ENCODE measurements at places on chromosomes 4 and X.

DNA sequence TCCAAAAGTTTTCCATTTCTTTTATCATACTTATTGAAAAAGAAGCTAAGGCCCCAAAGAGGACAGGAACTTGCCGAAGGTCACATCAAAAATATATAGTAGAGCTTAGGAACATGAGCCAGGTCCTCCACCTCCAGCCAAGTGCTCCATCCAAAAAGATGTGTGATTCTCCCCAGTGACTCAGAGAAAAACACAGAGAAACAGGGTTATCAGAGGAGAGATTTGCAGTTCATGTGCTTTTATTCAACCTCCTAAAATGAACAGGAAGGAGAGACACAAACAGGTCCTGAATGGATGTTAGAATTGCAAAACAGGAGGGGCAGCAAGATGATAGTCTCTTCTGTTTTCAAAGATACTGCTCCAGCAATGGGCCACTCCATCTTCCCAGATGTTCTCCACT, 19.6 kb upstream of the FGF16 start:
- DNase-seq: no peak

- no peak for DNase-seq
These were observed 178.7 kb upstream of the TRAM1L1 start for GRCh38 chr4:117264072-117264471.

- DNase-seq: no peak
These were observed 46.8 kb downstream of the EPHA5 start for GRCh38 chr4:65623506-65623905.

DNA sequence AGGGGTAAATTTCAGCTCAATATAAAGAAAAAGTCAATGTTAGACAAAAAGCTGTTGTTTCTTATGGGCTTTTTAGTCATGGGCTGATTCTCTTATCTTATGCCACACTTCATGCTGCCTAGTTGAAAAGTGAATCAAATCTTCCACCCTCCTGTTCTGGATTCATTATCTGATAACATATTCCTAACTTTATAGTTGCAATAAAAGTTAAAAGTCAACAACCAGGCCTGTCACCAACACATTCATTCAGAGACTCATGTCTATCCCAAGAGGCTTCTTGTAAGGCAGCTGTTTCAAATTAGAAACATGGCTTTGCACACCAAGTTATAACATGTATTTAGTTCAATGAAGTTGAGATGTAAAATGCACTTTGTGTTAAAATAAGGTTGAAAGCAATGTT, 243.8 kb downstream of the ADAMTS3 start:
- peak; percentile 52 for DNase-seq

GRCh38 chr4:8099981-8100464, 58.6 kb downstream of the ABLIM2 start:
- DNase-seq: no peak

GRCh38 chr4:52037689-52038102, 403 bp downstream of the SGCB start:
- DNase-seq: no peak

- DNase-seq: peak; percentile 24
These were observed 60.6 kb downstream of the GABRA2 start for GRCh38 chr4:46329118-46329976.

- no peak for DNase-seq
These were observed 47.2 kb upstream of the RPS6KA3 start for GRCh38 chrX:20313899-20314298.

DNA sequence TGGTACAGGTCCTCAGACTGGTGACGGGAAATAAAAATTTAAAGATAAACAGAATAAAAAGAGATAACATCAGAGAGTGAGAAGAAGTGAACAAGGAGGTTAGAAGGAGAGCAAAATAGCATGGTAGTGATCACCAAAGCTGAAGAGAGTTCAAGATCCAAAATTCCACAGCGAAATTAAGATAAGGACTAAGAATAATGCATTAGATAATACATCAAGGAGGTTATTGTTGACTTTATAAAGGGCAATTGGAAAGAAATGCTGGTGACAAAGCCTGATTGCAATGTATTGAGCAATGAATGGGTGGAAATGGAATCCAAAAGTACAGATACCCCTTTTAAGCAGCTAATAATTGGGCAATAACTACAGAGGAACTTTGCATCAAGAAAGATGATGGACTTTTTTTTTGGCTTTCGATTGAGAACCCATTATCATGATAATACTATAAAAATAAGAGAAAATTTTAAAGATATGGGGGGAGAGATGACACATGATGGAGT, 101.6 kb upstream of the MAP9 start:
- DNase-seq: no peak

GRCh38 chr4:26325191-26325590, 4.4 kb downstream of the RBPJ start:
- DNase-seq: no peak

DNA sequence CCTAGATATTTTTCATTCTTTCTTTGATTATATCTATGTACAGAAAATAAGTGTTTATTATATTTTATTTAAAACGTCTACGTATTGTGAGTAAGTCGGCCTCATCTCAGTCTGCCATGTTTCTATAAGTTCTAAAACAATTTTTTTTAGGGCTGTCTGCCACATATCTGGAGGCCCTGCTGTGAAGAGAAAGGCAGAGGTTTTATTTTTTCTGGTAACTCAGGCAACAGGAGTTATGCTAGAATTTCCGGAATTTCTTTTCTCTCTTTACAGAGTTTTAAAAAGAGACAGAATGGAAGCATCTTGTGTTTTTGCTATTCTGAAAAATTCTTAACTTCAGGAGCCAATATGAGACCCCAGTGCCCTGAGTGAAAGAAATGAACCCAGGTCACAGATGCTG, 1124.0 kb upstream of the TENM3 start:
- no peak for DNase-seq

GRCh38 chr4:85142451-85142850, 176.0 kb upstream of the WDFY3 start:
- no peak for DNase-seq

GRCh38 chrX:113594123-113594841, 753.7 kb upstream of the AMOT start:
- DNase-seq: no peak

DNA sequence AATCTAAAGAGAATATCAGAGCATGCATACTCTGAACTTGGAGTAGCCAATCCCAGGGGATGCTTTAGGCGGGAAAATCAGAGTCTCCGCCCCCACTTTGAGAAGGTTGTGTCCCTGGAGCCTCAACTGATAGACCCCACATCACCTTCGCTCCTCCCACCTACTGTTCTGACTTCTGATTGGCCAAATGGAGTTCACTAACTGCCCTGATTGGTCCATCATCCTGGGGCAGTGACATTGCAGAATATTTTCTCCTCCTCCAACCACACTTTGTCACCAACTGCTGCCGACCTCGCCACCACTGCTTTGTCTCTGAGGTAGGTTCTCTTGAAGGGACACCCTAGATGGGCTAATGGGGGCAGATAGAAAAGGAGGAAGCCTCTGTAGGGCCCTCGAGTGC, 22.7 kb upstream of the SPACA5B start:
- DNase-seq: no peak

GRCh38 chrX:9327086-9327746, 137.6 kb upstream of the TBL1X start:
- no peak for DNase-seq

DNA sequence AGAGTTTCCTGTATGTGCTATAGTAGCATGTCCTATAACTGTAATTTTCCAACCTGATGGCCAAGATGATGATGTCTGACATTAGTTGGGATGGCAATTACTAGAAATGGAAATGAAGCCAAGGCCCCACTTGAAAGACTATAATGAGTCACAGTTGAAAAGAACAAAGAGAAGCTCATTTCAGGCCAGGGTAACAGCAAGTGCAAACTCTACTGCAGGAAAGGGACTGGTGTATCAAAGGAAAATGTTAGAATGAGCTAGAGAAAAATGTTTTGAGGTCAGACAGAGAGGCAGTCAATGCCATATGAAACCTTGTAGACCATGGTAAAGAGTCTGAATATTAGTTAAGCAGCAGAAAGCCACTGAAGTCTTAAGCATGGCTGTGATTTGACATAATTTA, 146.2 kb upstream of the SH3RF1 start:
- DNase-seq: no peak

GRCh38 chr4:184397516-184398163, 76.7 kb downstream of the IRF2 start:
- no peak for DNase-seq

GRCh38 chr4:121421594-121421993, 40.8 kb upstream of the QRFPR start:
- DNase-seq: no peak

- DNase-seq: no peak
These were observed at the start of gene CCDC160 for GRCh38 chrX:134236626-134237614. Gene CCDC160 (plus strand): TSS chrX:134237182. CDS start chrX:134244801, 7,619 bp downstream.

DNA sequence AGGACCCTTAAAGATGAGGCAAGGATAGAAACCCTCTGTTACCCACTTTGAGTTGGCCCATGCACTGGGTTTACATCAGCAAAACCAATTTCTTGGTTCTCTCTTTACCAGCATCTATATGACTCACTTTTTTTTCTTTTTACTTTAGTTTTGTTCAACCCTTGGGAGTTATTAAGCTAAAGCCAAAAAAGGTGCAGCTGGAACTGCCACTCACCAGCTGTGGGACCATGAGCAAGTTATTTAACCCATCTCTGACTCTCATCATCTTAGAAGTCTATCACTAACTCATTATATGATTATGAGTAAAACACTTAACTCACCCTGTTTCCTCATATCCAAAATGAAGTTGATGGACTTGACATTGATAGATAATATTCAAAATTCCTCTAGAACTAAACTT, 53.4 kb downstream of the GABRB1 start:
- no peak for DNase-seq

DNA sequence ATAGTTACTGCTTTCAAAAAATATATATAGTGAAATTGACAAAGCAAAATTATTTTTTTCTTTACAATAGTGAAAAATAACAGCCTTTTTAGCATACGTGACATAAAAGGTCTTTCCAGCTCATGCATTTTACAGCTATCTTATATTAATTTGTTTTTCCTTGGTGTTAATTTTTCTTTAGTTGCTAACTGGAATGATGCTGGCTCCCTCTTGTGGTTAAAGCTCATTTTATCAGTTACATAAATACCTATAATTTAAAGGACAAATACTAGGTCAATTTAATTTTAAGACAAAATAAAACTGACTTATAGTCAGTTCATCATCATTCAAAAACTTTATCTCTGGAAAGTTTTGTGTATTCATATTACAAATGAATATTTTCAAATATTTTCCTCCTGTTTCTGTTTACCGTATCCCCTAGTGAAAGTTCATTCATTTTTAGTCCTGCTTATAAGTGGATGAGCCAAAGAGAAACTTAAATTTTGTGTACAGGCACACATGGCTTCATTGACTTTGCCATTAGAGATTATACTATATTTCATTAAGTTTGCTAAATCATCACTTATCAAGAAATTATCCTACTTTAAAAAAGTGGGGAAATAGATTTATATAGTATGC, 9.9 kb upstream of the ANAPC4 start:
- DNase-seq: no peak

GRCh38 chr4:142809559-142809958, 36.5 kb downstream of the INPP4B start:
- no peak for DNase-seq

GRCh38 chr4:162945713-162946112, 221.0 kb downstream of the NAF1 start:
- DNase-seq: no peak

DNA sequence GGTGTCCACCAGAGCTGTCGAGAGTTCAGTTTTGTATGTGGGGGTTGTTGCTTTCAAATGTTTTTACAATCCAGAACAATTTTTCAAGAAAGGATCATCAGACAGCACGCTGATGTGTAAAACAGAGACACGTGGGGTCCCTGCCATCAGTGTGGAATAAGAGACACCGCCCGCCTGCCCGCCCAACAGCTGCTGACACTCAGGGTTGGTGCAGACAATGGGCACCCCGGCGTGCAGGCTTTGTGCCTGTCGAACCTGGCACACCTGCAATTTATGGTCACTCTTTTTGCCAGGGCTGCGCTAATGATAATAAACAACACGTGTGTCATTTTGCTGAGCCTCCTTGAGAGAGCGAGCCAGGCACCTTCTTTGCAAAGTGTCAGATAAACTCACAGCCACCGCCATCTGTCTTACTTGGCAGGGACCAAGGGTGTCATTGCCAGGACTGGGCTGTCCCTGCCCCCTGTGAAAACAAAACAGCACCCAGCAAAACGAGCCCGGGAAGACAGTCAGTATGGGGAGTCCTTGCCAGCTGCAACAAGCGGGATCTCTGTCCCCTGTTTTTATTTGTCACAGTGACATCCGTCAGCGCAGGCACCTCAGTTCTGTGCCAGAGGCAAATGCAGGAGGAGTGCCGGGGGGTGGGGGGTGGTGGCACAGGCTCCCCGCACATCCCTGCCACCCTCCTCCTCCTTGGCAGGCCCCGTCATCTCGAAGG, 69.1 kb downstream of the PSAPL1 start:
- DNase-seq: no peak

- DNase-seq: no peak
These were observed 233.5 kb upstream of the GYPA start for GRCh38 chr4:144374065-144374464.

Measured in SK-N-MC (cell line).